ENCODE measurements at places on chromosomes 7 and 10.

GRCh38 chr7:94045581-94045980, 41.4 kb upstream of the BET1 start:
- no peak for DNase-seq

- DNase-seq: no peak
Observed at GRCh38 chr10:79488336-79488735, 24.0 kb upstream of the EIF5AL1 start.

DNA sequence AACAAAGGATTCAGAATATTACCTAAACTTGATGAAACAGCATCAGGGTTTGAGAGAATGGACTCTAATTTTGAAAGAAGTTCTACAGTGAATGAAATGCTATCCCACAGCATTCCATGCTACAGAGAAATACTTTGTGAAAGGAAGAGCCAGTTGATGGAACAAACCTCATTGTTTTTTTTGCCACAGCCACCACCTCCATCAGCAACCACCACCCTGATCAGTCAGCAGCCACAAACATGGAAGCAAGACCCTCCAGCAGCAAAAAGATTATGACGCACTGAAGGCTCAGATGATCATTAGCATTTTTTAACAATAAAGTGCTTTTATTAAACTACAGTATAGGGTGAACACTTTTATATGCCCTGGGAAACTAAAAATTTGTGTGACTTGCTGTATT, 98.7 kb downstream of the LRRC4 start:
- no peak for DNase-seq

DNA sequence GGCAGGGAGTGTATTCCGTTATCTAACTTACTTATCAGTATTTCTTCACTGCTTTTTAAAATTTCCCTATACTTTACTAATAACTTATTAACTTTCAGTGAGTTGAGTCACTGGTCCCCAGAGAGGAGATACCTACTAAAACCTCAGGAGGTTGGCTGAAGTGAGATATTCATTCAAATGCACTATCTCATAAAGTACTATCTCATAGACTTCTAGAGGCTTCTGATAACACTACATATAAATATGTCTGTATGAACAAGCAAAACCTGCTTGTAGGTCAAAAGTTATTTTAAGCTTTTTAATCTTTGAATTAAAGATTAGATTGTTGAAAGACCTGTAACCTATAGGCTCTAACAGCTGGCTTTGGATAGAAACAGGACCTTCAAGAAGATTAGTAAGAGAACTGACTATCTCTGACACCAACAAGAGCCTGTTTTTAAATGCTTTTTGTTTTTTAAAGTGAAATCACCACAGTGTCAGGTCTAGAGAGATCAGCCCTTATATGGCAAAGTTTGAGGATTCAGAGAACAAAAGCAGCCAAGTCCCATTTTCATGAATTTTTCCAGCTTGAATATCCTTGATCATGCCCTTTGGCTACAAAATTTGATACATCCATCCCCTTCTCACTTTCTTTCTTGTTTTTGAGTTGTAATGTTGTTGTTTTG, 242.2 kb downstream of the ARL4A start:
- no peak for DNase-seq

- no peak for DNase-seq
Observed at GRCh38 chr7:30727061-30727945, 24.6 kb upstream of the INMT start.

DNA sequence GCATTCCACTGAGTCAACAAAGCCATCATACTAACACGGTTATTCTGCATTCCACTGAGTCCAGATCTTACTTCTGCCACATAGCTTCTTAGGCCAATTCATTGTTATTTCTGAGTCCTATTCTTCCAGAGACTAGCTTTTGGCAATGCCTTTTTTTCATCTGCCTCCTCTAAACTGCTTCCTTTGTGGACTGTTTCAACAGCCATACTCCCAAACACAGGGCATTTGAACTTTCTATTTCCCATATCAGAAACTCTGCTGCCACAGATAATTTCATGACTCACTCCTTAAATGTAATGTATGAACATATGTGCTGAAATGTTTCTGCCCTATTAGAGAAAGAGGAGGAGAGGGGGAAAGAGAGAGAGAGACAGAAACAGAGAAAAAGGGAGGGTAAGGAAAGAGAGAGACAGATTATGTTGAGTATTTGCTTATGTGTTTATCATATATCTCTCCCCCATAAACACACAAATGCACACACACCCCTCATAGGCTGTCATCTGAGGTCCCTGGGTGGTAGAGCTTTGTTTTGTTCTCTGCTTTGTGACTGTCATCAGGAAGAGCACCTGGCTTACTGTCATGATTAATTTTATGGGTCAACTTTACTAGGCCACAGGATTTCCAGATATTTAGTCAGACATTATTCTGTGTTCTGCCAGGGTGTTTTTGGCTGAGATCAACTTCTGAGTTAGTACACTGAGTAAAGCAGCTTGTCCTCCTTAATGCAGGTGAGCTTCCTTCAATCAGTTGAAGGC, 308.0 kb upstream of the KCND2 start:
- DNase-seq: no peak

- no peak for DNase-seq
Observed at GRCh38 chr10:129411772-129412171, 55.3 kb upstream of the MGMT start.

- no peak for DNase-seq
Observed at GRCh38 chr7:156735851-156736250, 95.3 kb downstream of the RNF32 start.

DNA sequence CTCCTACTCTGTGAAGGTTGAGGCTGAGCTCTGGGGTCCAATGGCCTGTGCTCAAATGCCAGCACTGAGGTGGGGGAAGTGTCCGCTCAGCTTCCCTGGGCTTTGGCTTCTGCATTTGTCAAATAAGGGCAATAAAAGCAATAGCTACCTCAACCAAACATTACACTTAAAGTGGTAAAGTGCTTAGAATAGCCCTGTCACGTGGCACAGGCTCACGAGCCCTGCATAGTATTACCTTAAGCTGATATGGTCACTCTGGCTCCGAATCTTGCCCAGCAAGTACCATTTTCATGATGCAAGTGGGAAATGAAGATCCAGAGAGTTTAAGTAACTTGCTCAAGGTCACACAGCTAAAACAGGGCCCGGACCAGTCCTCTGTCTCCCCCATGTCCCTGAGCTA, 451.1 kb upstream of the ZMIZ1 start:
- no peak for DNase-seq

DNA sequence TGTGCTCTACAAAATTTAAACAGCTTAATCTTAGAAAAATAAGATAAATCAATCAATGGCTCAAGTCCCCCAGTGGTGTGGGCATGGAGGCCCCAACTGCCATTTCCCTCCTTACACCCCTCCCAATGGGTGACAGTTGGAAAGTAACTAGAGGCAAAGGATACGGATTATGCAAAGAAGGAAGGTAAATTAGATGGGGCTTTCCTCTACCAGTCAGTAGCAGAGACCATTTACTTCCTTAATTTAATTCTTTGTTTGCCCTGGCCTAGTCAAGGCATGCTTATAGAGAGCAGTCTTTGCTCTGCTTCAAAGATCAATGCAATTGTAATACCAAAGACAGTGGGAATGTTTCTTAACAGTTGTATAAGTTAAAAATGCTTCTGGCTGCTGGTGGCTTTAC, 63.3 kb upstream of the PAPSS2 start:
- no peak for DNase-seq

DNA sequence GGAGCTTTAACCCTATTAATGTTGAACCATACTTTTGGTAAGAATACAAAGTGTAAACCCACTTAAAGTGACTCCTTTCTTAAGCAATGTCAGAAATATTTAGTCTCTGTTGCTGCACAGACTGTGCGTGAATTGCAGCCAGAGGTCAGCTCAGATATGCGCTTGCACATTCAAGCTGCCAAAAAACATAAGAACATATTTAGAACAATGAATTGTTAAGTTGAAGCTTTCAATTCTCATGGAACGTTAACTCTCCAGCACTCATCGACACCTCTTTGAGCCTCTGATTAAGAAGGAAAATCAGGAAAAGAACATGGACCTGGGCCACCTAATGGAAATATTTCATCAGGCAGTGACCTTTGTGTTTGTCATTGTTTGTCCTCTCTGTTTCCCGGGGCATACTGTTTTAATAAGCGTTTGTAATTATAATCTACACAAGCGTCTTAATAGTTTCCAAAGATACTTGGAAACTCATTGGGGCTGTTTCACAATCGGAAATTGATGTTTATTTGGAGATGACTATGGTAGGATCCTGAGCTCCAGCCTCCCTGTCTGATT, 193.0 kb upstream of the CELF2 start:
- no peak for DNase-seq

DNA sequence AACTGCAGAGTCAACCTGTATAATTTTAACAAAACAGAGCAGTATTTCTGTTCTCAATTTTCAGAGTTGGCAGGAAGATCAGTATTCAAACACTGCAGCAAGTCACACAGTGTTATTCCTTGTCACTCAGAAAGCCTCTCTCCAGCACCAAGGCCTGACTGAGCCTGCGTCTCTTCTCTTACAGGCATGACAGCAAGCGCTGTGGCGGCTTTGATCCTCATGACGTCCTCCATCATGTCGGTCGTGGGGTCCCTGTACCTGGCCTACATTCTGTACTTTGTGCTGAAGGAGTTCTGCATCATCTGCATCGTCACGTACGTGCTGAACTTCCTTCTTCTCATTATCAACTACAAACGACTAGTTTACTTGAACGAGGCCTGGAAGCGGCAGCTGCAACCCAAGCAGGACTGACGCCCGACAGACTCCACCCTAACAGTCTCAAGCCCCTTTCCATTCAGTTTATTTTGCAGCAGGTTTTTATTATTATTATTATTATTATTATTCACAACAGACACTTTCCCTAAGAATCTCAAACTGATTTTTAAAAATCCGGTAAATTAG, 28.0 kb downstream of the GUSB start:
- DNase-seq: no peak
